Hematopoietic multipotent progenitor cell treated with erythropoietin and hydrocortisone succinate and interleukin-3 and kit ligand, for 17 days (in vitro differentiated cells): ENCODE measurements at places on chromosomes 11 and 22.

DNA sequence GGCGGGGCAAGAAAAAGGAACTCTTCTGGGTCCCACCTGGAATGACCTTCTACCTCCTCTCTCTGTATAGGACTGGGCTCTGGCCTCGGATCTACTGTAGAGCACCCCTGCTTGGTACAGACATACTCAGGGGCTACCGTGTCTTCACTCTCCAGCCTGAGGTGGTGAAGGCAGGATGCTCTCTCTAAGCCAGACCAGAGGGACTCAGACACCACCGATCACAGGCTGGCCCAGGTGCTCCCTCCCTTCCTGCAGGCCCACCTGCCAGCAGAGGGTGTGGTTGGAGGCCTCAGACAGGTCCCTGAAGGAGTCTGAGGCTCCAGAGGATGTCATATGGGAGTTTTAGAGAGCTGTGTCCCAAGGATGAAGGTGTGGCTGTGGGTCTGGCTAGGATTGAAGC is 4.1 kb downstream of the NHERF4 start:
- no peak for DNase-seq

GRCh38 chr22:24086310-24086709 is 75.2 kb downstream of the CABIN1 start:
- DNase-seq: no peak

DNA sequence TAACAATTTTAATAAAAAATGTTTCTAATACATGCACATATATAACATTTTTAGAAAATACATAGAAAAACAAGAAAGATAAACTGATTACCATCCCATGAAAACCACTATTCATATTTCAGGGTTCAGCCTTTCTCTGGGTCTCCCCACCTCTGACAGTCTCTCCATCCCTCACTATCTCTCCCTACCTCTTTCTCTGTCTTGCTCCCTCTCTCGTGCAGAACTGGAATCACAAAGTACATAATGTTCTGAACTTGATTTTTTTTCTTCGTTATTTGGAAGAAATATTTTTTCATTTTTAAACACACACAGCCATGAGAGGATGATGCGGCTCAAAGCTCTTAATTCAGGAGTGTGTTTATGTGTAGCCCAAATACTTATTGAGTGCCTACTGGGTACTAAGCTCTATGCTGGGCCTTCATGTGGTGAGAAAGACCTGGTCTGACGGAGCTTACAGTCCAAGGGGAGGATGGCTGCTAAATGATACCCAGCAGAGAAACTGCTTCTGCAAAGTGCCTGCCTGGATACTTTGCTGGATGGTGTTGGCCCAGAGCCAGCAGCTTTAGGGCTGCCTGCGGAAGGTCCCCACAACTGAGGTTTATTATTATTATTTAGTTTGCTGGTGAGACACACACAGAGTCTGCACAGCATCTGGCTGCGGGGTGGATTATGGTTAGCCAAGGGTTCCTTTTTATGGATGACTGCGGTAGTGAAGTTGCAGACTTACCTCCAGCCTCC is 42.6 kb downstream of the SC5D start:
- DNase-seq: no peak

DNA sequence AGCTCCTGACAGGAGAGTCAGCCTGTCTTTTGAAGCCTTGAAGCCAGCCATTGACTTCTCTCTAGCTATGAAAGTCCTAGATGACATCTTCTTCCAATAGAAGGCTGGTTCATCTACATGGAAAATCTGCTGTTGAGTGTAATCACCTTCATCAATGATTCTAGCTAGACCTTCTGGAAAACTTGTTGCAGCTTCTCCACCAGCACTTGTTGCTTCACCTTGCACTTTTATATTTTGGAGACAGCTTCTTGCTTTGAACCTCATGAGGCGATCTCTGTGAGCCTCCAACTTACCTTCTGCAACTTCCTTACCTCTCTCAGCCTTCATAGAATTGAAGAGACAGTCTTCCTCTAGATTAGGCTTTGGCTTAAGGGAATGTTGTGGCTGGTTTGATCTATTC is 58.3 kb downstream of the MYO7A start:
- no peak for DNase-seq

DNA sequence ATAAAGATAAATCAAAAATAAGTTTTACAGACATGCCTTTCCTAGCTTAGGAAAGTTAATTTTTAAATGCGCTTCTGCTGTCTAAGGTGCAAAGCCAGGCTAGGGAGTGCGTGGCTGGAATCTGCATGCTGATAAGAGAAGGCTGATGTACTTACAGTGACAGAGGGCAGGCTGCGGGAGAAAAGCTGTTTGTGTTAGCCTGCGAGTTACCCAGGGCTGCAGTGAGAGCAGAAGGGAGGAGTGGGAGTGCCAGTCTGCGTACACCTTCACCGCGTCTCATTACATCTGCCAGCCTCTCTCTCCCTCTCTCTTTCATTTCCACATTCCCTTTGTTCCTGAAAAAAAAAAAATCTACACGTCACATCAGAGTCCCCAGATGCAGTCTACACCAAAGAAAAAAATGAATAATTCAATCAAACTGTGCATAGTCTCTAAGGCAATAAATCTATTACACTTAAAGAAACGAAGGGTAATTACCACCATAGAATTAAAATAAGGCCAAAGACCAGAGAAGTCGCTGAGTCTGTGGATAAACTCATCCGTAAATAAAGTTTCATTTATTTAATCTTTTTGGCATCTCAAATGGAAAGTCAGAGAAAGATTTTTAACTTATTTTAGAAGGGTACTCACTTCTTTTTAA is 126.4 kb upstream of the C11orf58 start:
- DNase-seq: no peak

DNA sequence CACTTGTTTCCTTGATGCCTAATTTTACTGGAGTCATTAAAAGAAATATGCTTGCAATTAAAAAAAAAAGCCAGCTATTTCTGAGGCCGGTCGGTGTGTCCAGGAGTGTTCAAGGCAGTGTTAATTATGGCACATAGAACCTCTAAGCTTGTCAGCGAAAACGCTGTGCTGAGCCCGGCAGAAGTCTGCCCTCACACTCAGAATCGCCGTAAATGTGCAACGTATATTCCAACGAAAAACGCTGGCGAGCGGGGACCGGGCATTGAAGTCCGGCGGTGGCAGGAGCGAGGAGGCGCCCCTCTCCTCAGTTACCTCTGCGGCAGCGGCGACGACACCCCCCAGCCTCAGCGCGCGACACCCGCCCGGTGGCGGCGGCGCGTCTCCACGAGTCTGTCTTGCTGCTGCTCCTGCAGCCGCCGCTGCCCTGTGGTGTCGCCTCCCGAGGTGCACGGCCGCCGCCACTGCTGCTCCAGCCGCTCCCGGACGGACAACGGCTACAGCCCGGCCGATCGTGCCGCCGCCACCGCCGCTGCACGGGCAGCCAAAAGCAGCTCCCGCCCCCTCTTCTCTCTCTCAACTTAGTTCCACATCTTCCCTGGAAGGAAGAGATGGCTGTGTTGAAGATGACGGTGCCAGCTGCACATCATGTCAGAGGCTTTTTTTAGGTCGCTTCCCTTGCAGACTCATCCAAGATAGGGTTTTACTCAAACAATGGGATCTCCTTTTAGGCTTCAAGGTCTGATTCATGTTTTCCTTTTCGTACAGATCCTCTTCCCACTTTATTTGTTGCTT is 56.0 kb downstream of the JAM3 start:
- no peak for DNase-seq

DNA sequence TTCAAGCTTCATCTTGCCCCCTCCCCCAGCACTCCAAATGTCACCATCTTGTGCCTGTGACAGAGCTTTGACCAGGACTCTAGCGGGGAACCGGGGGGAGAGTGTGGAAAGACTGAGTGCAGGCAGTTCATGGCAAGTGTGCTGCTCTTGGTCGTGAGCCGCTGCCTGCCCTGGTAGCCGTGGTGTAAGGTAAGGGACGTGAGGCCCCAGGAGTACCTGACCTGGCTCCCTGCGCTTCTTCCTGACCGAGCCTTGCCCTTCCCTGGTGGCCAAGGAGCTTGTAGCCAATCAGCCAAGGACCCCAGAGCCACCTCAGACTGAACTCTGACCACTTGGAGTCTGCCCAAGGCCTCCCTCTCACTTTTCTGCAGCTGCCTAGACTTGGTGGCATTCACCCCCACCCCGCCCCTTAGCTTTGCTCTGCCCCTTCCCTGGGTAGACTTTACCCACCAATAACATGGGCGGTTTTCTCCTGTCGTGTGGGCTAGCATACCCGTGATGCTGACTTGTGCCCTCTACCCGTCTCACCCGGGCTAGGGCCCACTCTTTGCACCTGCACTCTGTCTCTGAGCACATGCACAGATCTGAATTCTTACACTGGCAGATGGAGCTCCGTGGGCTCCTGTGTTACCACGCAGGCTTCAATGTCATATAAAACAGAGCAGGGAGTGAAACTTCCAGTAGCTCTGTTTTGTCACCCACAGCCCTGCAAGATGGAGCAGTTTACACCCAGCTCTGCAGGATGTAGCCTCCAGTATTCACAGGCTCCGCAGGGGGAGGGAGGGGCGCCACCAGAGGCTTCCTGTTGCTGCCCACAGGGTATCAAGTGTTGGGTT is 1.5 kb downstream of the DGKZ start:
- no peak for DNase-seq

- no peak for DNase-seq
Measured at GRCh38 chr11:3002871-3003270, 10.7 kb upstream of the NAP1L4 start.

DNA sequence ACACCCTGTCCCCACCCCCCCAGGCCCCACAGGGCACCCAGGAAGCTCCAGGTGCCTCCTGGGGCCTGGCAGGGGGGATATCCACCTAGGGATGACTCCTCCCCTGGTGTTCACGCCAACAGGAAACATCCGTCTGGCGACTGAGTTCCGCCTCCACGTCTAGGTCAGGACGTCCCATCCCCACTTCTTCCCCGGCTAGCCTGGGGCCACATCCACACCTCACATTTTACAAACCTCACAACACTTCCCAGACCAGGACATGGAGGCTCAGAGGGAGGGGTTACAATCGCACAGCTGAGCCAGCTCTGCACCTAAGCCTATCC is 21.0 kb downstream of the MAFF start:
- DNase-seq: no peak

DNA sequence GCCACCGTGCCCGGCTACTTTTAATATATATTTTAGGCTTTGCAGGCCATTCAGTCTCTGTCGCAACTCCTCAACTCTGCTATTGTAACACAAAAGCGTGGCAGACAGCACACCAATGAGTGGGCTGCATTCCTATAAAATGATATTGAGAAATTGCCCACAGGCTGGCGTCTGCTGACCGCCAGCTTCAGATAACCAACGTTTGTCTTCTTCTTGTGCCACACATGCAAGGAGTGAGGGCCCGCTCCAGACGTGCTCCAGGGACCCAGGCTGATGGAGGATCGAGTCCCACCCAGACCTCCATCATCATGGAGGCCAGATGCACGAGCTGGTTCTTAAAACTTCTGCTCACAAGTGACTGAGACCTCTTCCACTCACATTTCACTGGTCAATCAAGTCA is 35.4 kb upstream of the LINC01488 start:
- DNase-seq: no peak

- DNase-seq: peak; percentile 59
Measured at GRCh38 chr11:120344302-120345004, 8.2 kb downstream of the ARHGEF12 start.

GRCh38 chr11:17347676-17348075 is 3.9 kb upstream of the NCR3LG1 start:
- DNase-seq: no peak

GRCh38 chr11:21987261-21987660 is 205.6 kb upstream of the ANO5 start:
- no peak for DNase-seq

- no peak for DNase-seq
Measured at GRCh38 chr11:73322382-73323306, 14.6 kb downstream of the ARHGEF17 start.

DNA sequence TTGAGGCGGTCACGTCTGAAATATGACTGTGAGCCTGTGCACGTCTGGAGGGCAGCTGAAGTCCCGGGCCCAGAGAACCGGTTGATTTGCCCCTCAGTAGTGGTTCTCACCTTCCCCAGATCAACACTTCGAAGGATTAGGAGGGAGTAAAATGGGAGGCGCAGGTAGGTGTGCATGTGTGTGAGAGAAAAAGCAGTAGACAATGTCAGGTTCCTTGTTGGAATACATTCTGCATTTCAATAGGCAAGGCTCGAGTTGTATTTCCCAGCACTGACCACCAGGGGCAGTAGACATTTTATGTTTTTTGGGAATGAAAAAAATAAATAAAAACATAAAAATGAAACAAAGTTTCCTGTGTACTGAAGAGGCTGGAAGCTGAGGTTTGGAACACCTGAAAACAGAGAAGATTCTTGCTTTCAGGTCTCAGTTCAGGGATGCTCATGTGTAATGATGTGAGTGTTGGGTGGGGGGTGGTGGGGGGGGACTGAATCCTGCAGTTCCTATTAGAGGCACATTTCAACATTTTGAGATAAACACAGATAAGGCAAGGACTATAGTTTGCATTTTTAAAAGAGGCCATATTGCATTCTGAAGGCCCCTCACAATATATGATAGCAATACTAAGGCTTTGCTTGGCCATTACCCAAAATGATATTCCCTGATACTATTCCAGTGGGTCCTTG is 333.9 kb downstream of the CADM1 start:
- no peak for DNase-seq

DNA sequence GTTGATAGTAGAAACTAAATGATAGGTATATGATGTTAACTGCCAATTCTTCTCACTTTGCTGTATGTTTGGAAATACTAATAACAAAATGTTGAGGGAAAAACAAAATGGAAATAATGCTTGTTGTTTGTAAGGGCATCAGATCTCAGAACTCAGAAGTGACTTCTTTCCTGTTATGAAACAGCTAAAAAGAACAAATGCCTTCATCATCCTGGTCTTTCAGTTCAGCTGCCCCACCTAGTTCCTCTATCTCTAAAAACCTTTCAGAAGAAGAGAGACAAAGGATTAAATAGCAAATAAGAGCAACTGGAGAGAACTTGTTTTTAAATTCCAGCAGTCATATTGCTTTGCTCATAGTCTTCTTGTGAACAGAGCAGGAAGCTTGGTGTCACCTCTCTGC is 345.3 kb upstream of the NCAM1 start:
- DNase-seq: no peak
